ENCODE measurements at places on chromosomes 2 and 18.

DNA sequence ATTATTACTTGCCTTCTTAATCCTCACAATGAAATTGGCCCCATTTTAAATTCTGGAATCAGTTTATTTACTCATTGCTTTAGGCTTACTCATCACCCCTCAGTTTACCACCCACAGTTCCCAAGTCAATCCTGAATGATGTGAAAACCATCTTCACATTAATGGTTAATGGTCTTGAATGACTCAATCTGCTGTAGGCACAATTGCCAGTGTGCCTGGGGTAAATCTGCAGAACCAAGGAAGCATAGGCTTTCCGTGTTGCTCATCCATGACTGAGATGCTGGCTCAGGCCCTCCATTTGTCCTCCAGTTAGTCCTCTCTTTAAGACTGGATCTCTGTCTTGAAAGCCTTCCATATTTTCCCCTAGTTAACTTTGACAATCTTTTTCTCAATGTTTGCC is 164.5 kb downstream of the PMAIP1 start:
- no peak for DNase-seq

DNA sequence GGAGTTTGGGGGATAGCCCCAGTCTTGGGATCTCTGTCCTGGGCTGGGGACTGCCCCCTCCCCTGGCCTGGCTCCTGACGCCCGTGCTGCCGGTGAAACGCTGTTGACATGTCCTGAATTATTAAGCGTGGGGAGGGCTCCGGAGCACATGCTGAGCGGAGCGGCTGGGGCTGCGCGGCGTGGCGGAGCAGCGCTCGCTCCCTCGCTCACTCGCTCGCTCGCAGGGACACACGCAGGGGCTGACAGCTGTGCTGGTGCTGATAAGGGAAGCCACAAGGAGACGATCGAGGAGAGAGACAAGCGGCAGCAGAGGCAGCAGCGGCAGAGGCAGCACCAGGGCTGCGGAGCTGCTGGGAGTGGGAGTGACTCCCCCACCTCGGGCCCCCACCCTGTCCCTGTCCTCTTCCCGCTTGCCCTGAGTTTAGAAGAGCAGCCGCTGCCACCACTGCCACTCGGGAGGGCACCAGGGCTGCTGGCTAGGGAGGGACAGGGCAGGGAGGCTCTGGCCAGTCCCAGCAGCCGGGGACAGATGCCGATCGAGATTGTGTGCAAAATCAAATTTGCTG is at the start of gene ASIC4:
Gene ASIC4 (plus strand): TSS at position 287 of the 566 bp plus-strand sequence. CDS start 243 bp downstream, at position 530.
- DNase-seq: no peak

DNA sequence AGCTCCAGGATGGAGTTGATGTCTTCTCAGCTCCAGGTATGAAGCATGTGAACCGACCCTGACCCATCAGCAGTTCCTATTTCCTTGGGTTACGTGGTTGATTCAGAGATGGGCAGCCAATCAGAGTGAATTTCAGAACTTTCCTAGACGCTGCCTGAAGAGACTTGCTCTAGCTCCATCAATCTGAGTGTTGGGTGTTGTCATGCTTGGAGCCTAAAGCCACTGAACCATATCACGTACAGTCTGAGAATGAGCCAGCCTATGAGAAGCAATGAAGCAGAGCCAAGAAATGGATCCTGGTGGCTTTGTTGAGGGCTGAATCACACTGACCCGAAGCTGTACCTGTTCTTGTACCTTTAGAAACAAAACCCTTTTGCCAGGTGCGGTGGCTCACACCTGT is 19.6 kb upstream of the KLF7 start:
- no peak for DNase-seq

- DNase-seq: no peak
Measured at GRCh38 chr2:56892382-56892781, 708.6 kb downstream of the CCDC85A start.

GRCh38 chr2:88334418-88334817 is 118.1 kb downstream of the FOXI3 start:
- no peak for DNase-seq

GRCh38 chr18:49655266-49656072 is 93.6 kb downstream of the LIPG start:
- DNase-seq: no peak

DNA sequence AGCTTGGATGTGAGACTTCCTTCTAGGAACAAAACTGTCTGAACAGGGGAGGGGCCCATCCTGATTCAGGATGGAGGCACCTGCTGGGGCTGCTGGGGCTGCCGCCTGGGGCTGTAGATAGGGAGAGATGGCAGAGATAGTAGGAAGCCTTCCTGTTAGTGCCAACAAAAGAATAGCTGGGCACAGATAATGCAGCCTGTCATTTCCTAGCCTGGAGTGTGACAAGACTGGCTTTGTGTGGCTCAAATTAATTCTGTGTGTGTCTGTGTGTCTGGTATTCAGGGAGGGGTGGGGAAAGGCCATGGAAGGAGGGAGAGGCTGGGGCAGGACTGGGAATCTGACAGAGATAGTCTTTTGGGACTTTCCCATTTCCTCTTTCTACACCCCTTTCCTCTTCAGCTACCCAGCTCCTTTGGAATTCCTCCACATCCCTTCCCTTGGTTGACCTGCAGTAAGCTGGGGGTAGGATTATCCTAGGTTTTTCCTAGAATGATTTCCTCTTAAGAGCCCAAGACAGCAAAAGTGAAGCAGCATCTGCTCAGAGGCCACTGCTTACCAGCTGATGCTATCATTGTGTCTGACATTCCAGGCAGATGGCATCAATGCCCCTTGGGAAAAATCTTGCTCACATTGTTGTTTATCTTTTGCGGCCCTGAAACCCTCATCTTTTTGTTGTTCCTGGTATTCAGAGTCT is 144.9 kb upstream of the LHCGR start:
- DNase-seq: no peak

DNA sequence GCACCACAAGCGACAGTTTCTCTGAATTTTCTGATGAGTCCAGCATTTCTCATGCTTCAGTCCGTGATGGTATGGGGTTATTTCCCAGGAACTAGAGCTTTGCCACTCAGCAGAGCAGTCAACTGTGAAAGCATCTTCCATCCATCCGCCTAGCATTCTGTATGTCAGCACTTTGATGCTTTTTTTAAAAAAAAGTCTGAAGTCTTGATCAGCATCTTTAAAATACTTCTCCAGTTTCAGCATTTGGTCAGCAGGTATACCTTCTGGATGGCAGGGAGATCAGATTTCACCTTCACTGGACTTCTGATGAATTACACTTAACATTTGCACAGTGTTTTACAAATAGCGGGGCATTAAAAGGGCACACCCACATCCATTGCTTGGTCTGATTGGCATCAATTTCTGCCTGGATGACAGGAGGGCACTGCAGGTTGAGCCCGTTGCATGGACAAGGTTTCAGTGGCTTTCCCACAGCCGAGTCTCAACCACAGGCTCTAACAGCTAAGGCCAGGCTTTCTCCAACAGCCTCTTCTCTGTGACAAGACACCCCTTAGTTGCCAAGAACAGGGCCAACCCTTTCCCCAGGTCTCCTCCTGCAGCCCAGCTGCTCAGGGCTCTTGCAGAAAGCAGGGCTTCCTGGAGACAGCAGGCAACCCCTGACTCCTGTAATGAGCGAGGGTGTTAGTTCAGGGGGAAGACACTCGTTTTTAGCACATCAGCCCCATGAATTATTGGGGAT is 54.0 kb downstream of the EMILIN2 start:
- DNase-seq: no peak

- no peak for DNase-seq
Measured at GRCh38 chr2:45728458-45728942, 77.0 kb downstream of the PRKCE start.

- DNase-seq: no peak
Measured at GRCh38 chr18:46756559-46757201, at the start of gene ST8SIA5. Gene ST8SIA5 (minus strand): TSS chr18:46757053. CDS start chr18:46756508, 545 bp downstream.

DNA sequence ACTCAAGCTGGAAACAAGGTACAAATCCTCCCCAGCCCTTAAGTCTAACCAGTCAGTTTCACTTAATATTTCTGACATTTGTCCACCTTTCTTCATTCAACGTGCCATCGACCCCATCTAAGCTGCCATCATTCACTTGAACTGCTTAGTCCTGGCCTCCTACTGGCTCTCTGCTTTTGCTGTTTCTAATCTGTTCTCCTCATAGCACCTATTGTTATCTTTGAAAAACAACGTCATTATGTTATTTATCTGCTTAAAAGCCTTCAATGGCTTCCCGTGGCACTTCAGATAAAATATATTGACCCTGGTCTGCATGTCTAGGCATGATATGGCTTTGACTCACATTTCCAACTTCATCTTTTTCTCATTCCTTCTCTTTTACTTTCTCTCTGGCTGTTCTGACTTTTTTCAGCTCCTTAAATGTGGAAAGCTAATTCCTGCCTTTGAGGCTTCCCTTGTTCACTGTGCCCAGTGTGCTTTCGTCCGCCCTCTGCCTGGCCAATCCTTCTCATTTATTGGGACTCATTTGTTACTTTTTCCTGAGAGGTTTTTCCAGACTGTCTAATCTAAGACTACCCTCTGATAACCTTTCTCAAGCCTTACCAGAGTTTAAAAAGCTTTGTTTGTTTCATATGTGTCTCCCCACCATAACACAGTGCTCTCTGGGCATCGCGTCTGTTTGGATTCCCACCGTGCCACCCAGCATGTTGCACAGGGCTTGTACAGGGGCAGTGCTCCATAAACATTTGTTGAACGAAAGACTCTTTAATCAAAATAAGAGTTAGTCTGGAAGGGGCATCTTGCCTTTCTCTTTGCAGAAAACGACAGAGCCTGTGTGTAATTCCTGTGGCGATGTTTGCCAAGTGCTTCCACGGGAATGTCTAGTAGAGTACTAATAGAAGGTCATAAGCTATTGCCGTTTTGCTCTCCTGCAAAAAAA is 183.9 kb downstream of the FMNL2 start:
- DNase-seq: no peak

- DNase-seq: no peak
Measured at GRCh38 chr2:1995987-1996386, 251.7 kb upstream of the PXDN start.

- DNase-seq: no peak
Measured at GRCh38 chr2:25372405-25373268, 30.9 kb upstream of the DNMT3A start.

- DNase-seq: no peak
Measured at GRCh38 chr2:73063909-73064875, 7.3 kb downstream of the SFXN5 start.

- DNase-seq: peak; percentile 65
Measured at GRCh38 chr2:30336978-30337841, 105.9 kb downstream of the LBH start.

DNA sequence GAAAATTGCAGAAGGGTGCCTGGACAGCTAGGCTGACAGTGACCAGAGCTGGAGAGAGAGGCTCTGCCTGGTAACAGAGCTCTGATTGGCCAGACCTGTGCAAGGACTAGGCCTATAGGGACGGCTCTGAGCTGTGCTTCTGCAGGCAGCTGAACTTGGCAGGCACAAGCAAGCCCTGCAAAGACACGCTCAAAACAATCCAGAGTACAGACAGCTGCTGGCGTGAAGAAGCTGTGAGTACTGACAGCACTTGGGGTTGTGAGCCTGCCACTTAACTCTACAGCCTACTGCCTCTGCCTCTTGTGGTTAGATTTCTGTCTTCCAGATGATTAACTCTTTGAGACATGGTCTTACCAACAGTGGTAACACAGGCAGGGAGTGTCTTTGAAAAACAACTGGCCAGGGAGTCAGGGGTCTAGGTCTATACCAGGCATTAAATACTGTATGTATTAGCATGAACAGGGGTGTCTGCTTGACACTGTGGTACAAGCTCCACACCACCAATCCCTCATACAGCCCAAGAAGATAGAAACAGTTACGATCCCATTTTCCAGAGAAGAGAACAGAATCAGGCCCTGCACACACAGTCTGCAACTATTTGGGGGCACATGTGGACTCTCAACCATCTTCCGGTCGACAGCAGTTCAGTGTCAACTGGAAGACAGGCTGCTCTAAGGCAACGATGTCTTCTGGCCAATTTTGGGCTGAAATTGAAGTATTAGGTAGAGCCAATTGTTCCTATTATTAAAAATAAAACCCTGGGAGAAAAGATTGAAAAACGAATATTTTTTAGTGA is 568.4 kb downstream of the TNS1 start:
- DNase-seq: no peak

GRCh38 chr2:160838691-160839090 is 321.5 kb upstream of the TANK start:
- no peak for DNase-seq

DNA sequence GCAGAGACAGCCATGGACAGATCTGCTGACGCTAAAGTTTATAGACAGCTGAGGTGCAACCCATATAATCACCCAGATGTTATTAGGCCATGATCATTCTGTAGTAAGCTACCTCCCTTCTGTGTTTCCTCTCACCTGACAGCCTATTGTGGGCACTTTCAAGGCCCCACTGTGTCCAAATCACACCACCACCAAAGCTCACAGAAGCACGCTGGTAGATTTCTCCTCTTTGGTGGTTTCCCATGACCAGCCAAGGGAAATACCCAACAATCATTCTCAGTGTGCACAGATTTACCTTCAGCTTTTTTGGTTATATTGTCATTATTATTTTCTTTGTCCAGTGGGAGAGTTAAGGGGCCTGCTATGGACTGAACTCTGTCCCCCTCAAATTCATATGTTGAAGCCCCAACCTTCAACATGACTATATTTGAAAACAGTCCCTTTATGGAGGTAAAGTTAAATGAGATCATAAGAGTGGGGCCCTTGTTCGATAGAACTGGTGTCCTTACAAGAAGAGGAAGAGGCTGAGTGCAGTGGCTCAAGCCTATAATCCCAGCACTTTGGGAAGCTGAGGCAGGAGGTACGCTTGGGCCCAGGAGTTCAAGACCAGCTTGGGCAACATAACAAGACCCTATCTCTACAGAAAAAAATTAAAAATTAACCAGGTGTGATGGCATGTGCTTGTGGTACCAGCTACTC is 74.0 kb upstream of the MSH6 start:
- no peak for DNase-seq

GRCh38 chr2:102396012-102396411 is 26.9 kb upstream of the IL18RAP start:
- DNase-seq: no peak

DNA sequence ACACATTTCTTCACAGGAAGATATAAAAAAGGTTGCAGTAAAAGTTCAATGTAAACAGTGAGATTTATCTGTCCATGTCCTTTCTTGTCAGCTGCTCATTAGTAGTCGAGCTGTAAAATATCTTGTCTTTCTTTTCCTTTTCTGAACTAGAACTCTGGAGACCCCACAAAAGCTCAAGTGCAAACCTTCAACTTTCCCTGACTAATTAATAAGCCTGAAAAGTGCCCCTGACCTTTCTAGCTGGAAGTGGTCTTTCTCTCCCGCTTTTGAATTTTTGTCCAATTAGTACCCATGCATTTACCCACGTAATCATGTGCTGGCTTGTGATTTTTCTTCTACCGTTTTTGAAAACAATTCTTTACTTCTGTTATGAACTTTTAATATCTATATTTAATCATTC is 63.6 kb upstream of the EHBP1 start:
- no peak for DNase-seq

DNA sequence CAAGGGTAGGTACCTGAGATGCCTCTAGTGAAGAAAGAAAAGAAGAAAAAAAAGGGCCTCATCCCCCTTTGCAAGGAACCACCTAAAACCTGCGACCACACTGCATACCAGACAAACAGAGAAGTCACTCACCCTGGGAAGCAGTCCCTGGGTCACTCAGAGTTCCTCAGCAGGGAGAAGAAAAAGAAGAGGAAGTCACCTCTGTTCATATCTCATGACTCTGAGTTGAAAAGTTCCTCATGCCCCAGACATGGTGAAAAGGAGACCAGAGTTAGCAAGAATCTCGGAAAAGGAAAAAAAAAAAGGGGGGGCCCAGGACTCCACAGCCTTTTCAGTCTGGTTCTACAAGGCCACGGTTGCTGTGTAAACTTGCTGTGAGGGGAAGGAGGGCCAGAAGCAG is 478.4 kb upstream of the NRXN1 start:
- DNase-seq: no peak

GRCh38 chr18:28588884-28589549 is 412.1 kb upstream of the CDH2 start:
- DNase-seq: no peak

- no peak for DNase-seq
Measured at GRCh38 chr2:201353116-201353515, 4.0 kb downstream of the FLACC1 start.

Measured in stimulated activated CD4-positive, alpha-beta T cell treated with anti-CD3 and anti-CD28 coated beads, Interleukin-1b, Interleukin-23, amount 100 ng/mL, for 48 hours (primary cell).